ENCODE measurements at places on chromosomes 5 and 9. TPM values are rescaled to one million over a fixed set of nuclear protein-coding genes. Genes with fewer than 3 reads are reported as not detected.

RELL2 gene
- 4.0 TPM for total RNA-seq

IL13 gene
- not detected for total RNA-seq

LHX6 gene
- total RNA-seq: 1.9 TPM

MVB12B gene
- 34.1 TPM for total RNA-seq

PPP3R2 gene
- total RNA-seq: 0.82 TPM

NRG2 gene
- 5.2 TPM for total RNA-seq

CCDC183 gene
- total RNA-seq: 2.0 TPM

PDGFRB gene
- total RNA-seq: 181 TPM

OSMR gene
- total RNA-seq: 13.9 TPM

BTNL3 gene
- not detected for total RNA-seq

TMEM232 gene
- total RNA-seq: 11.8 TPM

EFNA5 gene
- total RNA-seq: 32.2 TPM

DCTN4 gene
- total RNA-seq: 126 TPM

ADGRD2 gene
- total RNA-seq: not detected

BARHL1 gene
- total RNA-seq: not detected

RGS3 gene
- 40.4 TPM for total RNA-seq

F12 gene
- 1.9 TPM for total RNA-seq

MIGA2 gene
- total RNA-seq: 36.0 TPM

CDC14B gene
- total RNA-seq: 38.2 TPM

FOXD4L3 gene
- total RNA-seq: not detected

DPYSL3 gene
- total RNA-seq: 283 TPM

SPATA31A7 gene
- not detected for total RNA-seq

C9orf50 gene
- 0.71 TPM for total RNA-seq

PCDHGA7 gene
- 11.2 TPM for total RNA-seq

TMEM252 gene
- not detected for total RNA-seq

SPTLC1 gene
- 102 TPM for total RNA-seq

TMEFF1 gene
- total RNA-seq: 29.2 TPM

SH3TC2 gene
- 19.6 TPM for total RNA-seq

SHISAL2B gene
- not detected for total RNA-seq

LCN6 gene
- not detected for total RNA-seq

ADAMTS2 gene
- total RNA-seq: 68.9 TPM

TRIM41 gene
- 20.4 TPM for total RNA-seq

SURF2 gene
- total RNA-seq: 9.7 TPM

PTGS1 gene
- 3.2 TPM for total RNA-seq

OR2S2 gene
- total RNA-seq: not detected

CCNI2 gene
- total RNA-seq: 0.60 TPM

C6 gene
- total RNA-seq: 0.55 TPM

FGF1 gene
- 3.8 TPM for total RNA-seq

RAI14 gene
- 60.7 TPM for total RNA-seq

SPATA31A3 gene
- not detected for total RNA-seq

BTNL9 gene
- 4.7 TPM for total RNA-seq

GRXCR2 gene
- total RNA-seq: not detected

NPDC1 gene
- 56.4 TPM for total RNA-seq

CDKN2B gene
- total RNA-seq: 6.2 TPM

JAKMIP2 gene
- 18.3 TPM for total RNA-seq

FAM221B gene
- total RNA-seq: not detected

JAK2 gene
- 33.5 TPM for total RNA-seq

CRB2 gene
- 36.4 TPM for total RNA-seq

RABGAP1 gene
- 106 TPM for total RNA-seq

FOXI1 gene
- total RNA-seq: not detected

PCDHGC4 gene
- 25.1 TPM for total RNA-seq

ACO1 gene
- total RNA-seq: 27.5 TPM

NUTM2G gene
- not detected for total RNA-seq

FOXD1 gene
- total RNA-seq: 3.8 TPM

PGGT1B gene
- total RNA-seq: 22.5 TPM
